T-helper 22 cell (primary cell): ENCODE measurements at places on chromosomes 4 and X.

DNA sequence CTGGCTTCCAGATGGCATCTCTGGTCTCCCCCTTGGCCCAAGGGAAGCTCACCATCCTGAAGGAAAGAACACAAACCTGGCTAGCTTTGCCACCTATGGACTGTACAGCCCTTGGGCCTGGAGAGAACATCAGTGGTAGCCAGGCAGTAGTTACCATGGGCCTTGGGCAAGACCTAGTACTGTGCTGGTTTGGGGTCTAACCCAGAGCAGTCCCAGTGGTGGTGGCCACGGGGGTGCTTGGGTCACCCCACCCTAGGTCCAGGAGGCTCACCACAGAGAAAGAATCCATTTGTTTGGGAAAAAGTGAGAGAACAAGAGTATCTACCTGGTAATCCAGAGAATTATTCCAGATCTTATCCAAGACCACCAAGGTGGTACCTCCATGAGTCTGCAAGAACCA lies 290.7 kb upstream of the PPP1R2C start:
- no peak for DNase-seq

DNA sequence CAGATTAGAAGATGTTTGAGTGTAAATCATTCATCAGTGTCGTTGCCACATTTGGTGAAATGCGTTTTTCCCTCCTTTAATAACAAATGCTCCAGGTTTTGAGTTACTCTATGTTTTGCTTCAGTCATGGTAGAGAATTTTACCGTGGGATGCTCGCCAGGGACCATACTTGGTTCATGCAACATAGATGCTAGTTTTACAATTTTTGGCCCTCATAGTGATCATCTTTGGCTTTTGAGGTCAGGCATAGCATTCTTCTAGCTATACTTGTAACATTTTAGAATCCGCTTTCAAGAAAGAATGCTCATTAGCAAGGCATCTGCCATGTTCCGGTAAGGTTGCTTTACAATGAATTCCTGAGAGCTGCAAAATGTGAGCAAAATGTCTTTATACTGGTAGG lies 147.2 kb downstream of the SPCS3 start:
- DNase-seq: no peak

- no peak for DNase-seq
Measured at GRCh38 chr4:187193141-187193540, 469.5 kb upstream of the FAT1 start.

GRCh38 chr4:83563998-83564397 lies 28.1 kb downstream of the GPAT3 start:
- DNase-seq: no peak

DNA sequence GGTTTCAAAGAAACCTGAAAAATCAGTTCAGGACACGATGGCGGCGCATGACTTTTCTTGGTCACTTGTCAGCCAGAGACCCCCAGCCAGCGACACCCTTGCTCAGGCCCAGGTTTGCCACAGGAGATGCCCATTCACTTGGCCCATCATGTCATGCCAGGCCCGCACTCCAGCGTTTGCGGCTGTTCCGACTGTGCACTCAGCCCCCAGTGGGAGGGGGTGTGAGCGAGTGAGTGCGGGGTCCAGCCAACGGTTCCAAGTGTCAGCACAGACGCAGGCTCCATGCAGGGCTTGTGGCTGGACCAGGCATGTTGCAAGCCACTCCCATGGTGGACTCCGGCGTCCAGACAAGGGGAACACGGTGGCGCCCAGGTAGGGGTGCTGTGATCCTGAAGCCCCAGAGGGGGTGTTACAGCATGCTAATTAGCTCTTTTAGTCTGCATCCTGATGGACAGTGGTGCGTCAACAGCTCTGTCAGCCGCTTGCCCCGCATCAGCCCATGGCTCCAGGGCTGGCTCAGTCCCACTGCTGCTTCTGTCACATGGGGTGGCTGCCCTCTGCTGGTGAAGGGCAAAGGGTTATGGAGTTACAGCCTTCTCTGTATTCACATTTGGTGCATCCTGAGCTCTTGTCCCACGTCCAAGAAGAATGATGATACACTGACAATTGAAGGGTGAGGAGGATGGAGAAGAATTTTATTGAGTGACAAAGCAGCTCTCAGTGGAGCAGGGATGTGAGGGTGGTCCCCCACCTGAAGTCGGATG lies 3.7 kb upstream of the MAEA start:
- DNase-seq: no peak

- DNase-seq: no peak
Measured at GRCh38 chrX:120732461-120732860, 102.6 kb upstream of the C1GALT1C1 start.

- no peak for DNase-seq
Measured at GRCh38 chrX:114344756-114345349, 239.0 kb upstream of the HTR2C start.
